ENCODE measurements at places on chromosomes 1 and 21.

DNA sequence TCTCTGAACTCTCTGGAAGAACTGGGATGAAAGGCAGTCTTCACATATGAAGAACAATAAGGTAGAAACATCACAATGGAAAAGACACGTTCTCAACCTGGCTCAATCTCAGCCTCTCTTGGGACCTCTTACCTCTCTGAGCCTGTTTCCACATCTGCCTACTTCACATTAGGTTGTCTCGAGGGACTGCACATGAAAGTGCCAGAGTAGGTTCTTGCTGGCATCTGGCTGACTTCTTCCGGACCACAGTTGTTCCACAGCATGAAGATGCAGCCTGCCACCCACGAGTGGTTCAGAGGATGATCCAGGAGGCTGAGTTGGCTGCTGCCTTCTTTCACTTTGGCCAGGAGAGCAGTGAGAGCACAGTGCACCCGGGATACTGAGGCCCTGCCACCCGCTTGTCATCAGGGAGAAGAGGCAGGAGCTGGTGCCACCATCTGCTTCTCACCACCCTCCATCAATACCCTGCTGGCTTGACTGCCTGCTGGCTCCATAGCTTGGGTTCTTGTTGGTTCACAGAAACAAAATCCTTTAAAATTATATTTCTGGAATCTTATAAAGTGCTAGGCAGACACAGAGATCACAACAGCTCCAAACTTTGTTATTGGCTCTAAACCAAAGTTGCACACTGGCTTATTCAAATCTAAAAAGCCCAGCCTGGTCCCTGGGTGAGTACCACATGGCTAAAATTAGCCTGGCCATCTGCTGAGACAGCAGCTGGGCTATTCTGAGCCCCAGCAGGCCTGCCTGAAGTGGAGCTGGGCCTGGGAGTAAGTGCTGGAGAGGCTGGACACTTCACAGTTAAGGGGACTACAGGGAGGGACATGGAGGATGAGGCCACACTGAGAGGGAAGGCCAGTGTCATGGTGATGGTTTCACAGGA is 46.9 kb upstream of the LIN9 start:
- peak; percentile 32 for DNase-seq

GRCh38 chr1:6157132-6157527 is 23.0 kb downstream of the CHD5 start:
- DNase-seq = no peak

- peak; percentile 80 for DNase-seq
Measured at GRCh38 chr1:155226188-155226909, 17.9 kb downstream of the MTX1 start.

DNA sequence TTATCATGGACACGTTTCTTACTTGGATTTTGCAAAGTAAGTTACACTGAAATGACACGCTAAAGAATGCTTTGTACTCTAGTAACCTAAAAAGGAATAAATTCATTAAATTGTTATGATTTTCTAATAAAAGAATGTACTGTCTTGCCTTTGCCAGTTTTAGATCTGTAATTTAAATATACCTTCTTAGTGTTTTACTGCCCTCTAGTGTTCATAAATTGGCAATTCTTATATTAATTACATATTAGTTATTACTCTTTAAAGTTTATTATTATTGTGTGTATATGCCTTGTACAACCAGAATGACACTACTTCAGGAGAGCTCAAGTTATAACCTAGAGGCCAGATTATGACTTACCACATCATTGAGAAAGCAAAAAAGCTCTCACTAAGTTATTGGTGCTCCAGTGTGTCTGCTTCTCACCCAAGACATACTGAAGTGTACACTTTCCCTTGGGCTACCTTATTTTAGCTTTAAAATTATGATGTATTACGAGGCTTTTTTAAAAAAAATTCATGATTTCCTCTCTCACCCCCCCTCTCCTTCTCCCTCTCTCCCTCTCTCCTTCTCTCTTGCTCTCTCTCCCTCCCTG is 169.9 kb downstream of the HS2ST1 start:
- no peak for DNase-seq

GRCh38 chr1:12152113-12152891 is 14.5 kb upstream of the TNFRSF1B start:
- DNase-seq = no peak

- DNase-seq = no peak
Measured at GRCh38 chr1:83864991-83865390, 133.9 kb downstream of the TTLL7 start.

DNA sequence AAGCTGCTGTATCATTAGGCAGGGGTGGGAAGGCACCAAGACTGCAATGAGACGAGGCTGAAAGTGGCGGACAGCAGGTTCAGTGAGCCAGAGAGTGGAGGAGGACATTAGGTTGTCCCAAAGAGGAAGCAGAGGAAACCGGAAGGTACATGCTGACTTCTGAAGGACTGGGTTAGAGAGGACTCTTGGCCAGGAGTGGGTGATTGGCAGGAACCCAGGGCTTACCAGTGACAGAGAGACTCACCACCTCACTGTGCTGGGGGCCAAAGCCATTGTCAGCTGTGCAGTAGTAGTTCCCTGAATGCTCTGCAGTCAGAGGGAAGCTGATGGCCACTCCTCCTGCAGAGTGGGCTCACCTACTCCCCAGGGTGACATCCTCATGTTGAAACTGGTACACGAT is 41.9 kb upstream of the FCRL4 start:
- DNase-seq = no peak

GRCh38 chr1:180179162-180179957 is 24.7 kb downstream of the QSOX1 start:
- DNase-seq = no peak

- DNase-seq = no peak
Measured at GRCh38 chr1:17258758-17259130, 9.8 kb downstream of the PADI3 start.

GRCh38 chr21:40647706-40648105 is 199.3 kb downstream of the DSCAM start:
- DNase-seq = no peak

- DNase-seq = no peak
Measured at GRCh38 chr1:8969937-8970336, 24.3 kb downstream of the CA6 start.

DNA sequence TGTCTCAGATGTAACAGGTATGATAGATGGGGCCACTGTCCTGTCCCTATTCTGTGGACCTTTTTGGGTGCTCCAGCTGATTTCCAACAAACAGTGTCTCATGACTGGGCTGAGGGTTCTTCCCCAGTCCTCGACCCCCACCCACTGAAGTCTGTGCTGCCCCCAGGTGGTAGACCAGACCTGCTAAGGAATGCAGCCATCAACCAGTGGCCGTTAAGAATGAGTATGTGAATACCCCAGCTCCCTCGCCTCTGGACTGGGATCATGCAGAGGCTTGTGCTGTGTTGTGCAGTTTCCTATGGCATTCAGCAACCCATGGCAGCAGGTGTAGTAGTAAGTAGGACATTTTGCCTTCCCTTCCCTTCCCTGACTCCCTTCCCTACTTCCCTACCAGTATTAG is 183.1 kb upstream of the KAZN start:
- no peak for DNase-seq

DNA sequence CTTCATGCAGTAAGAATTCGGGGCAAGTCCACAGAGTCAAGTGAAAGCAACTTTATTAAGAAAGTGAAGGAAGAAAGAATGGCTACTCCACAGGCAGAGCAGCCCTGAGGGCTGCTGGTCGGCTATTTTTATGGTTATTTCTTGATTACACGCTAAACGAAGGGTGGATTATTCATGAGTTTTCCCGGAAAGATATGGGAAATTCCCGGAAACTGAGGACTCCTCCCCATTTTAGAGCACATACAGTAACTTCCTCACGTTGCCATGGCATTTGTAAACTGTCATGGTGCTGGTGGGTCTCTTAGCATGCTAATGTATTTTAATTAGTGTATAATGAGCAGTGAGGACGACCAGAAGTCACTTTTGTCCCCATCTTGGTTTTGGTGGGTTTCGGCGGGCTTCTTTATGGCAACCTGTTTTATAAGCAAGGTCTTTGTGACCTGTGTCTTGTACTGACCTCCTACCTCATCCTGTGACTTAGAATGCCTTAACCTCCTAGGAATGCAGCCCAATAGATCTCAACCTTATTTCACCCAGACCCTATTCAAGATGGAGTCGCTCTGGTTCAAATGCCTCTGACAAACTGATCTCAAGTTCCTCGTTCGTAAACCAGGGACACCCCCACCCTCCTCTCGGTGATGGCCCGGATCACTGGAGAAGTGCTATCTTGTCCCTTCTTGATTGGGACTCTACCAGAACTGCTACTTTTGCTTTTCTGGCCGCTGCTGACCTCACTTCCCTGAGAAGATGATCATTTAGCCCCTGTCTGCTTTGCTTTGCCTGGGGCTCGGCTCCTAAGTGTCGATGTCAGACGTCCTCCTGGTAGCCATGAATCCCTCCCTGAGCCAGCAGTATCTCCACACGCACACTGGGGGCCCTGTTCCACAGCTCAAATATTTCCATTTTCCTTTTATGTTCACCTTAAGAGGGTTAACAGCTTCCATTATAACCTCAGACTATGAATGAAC is 48.8 kb downstream of the CLSTN1 start:
- DNase-seq = no peak

DNA sequence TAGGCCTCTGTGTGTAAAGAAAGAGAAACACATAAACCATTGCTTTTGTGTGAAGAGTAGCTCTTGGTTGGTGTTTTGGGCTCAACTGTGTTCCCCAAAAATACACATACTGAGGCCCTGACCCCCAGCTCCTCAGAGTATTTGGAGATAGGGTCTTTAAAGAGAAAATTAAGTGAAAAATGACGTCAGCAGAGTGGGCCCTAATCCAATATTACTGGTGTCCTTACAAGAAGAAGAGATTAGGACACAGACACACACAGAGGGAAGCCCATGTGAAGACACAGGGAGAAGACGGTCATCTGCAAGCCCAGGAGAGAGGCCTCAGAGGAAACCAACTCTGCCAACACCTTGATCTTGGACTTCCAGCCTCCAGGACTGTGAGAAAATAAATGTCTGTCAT is 76.9 kb upstream of the PGBD5 start:
- DNase-seq = no peak

DNA sequence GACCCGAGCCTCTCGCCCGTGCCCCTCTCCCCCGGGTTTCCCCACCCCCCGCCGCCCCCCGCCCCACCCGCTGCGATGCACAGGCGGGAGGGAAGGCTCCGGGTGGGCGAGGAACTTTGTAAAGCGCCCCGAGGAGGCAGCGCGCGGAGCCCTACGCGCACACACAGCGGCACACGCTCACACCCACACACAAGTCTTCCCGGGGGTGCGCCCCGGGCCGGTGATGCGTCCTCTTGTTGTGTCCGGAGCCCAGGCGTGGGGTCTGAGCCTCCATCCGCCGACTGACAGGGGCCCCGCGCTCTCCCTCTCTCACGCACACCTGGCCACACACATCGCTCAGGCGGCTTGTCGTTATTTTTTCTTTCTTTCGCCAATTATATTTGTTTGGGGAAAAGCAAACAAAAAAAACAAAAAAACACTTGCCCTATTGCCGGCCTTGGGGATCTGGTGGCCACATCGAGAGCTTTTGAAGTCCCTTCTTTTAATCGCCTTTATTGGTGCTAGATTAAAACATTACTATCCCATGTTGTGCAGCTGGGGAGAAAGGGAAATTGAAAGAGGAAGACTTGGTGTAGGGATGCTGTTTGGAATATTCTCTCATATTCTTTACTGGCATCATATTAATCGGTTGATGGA is 770 bp downstream of the NTNG1 start:
- peak; percentile 19 for DNase-seq

- DNase-seq = no peak
Measured at GRCh38 chr21:34533938-34534337, 21.9 kb upstream of the KCNE1 start.

- no peak for DNase-seq
Measured at GRCh38 chr1:190176776-190177175, 300.9 kb downstream of the BRINP3 start.

GRCh38 chr1:182601416-182601786 is 2.8 kb downstream of the RGS16 start:
- DNase-seq = peak; percentile 75

DNA sequence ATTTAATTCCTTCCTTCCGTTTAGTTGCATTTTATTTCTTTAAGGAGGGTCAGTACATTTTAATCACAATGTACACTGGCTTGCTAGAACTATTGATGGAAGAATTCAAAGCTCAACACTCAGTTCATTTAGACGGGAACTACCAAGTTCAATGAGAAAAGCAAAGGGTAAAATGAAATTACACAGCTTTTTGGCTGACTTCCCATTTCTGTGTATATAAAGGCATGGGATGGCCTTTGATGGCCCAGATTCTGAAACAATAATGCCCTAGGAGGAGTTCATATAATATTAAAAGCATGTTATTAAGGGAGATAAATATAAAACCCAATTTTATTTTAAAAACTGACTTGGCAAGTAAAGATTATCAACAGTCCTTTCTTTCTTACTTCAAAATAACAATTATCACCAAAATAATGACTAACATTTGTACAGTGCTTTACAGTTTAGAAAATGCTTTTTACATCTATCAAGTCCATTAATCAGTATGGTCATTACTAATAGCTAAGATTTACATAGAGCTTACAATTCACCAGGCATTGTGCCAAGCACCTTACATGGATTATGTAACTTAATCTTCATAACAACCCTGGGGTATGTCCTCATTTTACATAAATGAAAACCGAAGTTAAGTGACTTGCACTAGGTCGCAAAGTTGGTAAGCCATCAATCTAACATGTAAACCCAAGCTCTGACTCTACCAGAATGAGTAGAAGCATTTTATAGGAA is 402.4 kb downstream of the OMA1 start:
- no peak for DNase-seq

DNA sequence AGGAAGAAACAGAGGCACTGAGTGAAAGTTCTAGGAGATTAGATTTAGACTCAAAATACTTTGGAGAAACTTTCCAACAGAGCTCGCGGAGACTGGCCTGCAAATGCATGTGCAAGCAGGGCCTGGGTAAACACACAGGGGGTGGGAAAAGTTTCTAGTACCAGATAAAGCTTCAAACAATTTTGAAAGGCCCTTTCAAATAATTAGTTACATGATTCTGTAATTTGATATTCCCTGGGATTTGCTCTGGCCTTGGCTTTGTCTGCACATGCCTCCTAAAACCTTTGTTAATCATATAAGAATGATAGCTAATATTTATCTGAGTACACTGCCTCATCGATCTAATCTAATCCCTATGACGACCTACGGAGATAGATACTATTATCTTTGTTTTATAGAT is 31.3 kb downstream of the VTCN1 start:
- peak; percentile 31 for DNase-seq

GRCh38 chr1:62508187-62508758 is 71.4 kb downstream of the USP1 start:
- peak; percentile 42 for DNase-seq

- DNase-seq = no peak
Measured at GRCh38 chr1:244012202-244012601, 38.9 kb upstream of the ZBTB18 start.

GRCh38 chr1:92663775-92664174 is 121.1 kb downstream of the EVI5 start:
- no peak for DNase-seq

- no peak for DNase-seq
Measured at GRCh38 chr1:108590441-108590840, 30.5 kb downstream of the EEIG2 start.

GRCh38 chr21:32314806-32315205 is 16.2 kb downstream of the MRAP start:
- no peak for DNase-seq

GRCh38 chr1:93324486-93325464 is 20.9 kb upstream of the DR1 start:
- DNase-seq = no peak

All from testis (tissue), 5 donors.